ENCODE measurements at places on chromosomes 2 and 18. TPM values are rescaled to one million over a fixed set of nuclear protein-coding genes. Genes with fewer than 3 reads are reported as not detected.

The USP34 gene
- total RNA-seq: 105 TPM

The FLACC1 gene
- 1.1 TPM for total RNA-seq

The GPR35 gene
- total RNA-seq: 0.81 TPM

DNA sequence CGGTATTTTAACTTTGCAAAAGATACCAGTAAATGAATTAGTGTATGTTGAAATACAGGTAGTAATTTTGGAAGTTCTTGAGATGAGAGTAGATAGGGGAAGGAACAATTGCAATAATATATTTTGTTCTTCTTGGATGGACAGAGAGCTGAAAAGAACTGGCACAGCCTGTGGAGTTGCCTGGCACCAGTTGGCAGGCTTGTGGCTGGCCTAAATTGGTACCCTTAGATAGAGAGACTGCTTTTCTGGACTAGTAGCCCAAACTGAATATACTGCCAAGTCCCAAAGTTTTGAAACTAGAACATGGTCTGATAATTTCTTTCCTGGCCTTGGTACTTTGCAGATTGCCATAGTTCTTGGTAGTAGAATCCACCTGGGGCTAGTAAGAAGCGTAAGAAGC is 26.9 kb downstream of the MYO1B start:
- no peak for DNase-seq

GRCh38 chr2:156380117-156380645 is 47.7 kb upstream of the NR4A2 start:
- no peak for DNase-seq

The PPP1R7 gene
- 38.9 TPM for total RNA-seq

DNA sequence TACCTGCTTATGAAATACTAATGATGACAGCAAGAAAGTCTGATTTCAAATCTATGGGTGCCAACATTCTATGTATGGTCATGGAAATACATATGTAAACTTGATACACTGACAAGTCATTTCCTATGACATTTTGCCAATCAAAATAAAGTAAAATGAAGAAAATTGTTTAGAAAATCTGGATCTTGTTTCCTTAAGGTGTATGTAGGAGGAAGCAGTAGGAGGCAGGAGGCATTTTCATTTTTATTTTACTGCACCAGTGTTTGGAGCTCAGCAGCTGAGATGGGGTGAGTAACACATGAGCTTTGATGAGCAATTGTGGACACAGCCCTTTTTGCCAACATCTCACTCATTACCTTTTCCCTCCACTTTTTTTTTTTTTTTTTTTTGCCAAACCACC is 167.0 kb downstream of the AFF3 start:
- DNase-seq: peak; percentile 62

DNA sequence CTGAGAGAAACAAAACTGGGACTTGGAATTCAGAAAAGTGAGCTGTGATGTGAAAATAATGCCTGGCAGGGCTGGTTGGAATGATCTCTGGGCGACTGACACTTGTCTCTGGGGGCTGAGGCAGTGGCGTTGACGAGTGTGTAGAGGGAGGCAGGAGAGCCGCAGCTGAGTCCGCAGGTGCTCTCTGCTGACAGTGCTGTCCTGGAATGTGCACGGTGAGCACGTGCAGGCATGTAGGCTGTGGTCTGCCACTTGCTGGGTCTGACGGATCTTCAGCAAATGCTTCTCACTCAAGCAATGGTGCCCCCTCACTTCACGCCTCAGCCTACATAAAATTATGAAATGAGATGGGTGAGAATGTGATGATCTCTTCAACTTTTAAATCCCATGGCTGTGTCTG is 38.5 kb upstream of the ATP9B start:
- no peak for DNase-seq

The ABCG8 gene
- total RNA-seq: not detected

DNA sequence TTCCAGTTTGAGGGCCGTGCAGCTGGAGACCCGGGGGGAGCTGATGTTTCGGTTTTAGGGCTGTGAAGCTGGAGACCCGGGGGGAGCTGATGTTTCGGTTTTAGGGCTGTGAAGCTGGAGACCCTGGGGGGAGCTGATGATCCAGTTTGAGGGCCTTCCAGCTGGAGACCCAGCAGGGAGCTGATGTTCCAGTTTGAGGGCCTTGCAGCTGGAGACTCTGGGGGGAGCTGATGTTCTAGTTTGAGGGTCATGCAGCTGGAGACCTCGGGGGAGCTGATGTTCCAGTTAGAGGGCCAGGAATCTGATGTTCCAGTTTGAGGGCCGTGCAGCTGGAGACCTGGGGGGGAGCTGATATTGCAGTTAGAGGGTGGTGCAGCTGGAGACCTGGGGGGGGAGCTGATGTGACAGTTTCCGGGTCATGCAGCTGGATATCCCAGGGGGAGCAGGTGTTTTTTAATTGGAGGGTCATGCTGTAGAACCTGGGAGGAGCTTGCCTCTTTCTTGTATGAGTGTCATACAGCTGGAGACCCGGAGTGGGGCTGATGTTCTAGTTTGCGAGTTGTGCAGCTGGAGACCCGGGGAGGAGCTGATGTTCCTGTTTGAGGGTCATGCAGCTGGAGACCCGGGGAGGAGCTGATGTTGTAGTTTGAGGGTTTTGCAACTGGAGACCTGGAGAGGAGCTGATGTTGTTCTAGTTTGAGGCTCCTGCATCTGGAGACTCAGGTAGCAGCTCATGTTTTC is 153.2 kb downstream of the RTP5 start:
- DNase-seq: peak; percentile 3

DNA sequence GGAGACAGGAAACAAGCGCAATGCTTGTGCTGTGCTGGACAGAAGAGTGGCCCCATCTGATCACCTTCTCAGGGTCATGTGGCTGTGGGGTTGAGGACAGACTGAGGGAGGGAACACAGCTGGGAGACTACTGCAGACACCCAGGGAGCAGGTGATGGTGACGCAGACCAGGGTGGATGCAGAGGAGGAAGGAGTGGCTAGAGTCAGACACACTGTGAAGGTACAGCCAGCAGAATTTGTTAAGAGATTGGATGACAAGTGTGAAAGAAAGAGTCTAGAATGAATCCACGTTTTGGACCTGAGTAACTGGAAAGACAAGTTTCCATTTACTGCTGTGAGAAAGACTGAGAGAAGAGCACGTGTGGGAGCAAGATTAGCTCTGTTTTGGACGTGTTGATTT is 15.9 kb upstream of the POMC start:
- DNase-seq: no peak

Measured in MCF 10A (cell line).